H1 (cell line): ENCODE measurements at places on chromosomes 2 and 18.

- no peak for DNase-seq
These were observed 202.9 kb upstream of the SP5 start for GRCh38 chr2:170512266-170512665.

DNA sequence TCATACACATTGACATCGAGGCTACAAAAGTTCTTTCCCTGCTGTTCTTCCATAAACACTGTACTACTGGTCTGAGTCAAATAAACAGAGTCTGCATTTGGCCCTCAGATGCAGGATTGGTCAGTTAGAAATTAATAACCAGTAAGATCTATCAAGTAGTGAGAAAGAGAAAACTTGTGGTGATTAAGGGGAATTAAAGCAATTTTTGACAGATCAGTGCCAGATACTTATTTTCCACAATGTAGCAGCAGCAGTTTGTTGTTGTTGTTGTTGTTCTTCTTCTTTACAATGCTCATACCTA is 85.0 kb downstream of the IKZF2 start:
- DNase-seq = no peak

DNA sequence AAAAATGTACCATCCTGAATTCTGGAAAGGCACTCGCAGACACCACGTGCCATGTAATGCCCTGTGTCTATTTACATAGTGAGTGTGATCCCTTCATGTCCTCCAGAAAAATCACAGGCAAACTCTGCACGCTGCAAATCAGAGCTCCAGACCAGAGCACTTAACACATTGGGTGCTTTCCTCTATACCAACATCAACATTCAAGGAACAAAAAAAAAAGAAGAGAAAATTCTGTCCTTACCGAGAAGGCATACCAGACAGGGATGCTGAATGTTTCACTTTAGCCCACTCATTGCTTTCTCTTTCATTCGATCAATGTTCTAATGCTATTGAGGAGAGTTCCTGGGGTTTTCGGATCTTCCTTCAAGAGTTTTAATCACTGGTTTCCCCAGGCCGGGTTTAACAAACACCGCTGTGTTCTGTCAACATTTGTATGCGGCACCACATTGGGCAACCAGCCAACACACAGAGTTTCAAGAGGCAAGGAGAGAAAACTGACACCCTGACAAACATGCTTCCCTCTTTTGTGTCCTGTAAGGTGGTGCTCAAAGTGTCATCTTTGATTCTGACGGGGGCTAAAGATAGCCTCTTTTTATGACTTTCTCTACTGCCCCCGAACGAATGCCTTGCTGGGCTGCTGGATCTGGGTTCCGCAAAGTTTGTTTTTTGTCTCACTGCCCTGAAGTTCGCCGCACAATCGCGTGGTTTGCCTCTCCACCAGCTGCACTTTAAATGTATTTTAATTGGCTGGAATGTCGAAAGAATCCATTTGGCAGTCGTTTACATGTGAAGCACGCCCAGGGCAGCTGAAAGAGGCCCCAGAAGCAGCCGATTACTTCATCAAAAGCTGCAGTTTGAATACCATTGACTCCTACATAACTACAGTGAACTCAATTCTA is 106.4 kb upstream of the NCKAP5 start:
- DNase-seq = no peak

DNA sequence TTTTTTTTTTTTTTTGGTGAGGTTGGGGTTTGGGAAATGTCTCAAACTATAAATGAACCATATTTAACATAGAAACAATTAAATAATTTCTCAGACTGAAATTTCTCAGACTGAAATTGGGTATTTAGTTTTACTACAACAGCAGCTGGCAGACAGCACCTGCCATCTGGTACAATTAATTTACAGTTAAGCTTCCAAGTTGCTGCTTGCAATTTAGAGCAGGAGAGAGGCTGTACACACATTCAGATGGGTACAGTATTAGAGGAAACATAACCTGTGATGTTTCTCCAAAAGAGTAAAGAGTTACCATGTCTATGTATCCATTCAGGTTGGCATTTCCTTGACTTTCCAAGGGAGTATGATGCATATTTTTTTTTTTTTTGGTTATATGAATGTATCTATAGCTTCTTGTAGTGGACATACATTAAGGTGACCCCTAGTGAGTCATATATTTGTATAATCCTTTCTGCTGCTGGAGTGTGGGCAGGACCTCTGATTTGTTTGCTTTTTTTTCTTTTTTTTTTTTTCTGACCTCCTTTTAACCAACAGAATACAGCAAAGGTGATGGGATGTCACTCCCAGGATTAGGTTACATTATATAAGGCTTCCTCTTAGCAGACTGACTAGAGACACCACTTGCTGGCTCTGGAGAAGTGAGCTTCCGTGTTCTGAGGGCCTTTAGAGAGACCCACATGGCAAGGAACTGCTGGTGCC is 201.7 kb downstream of the PTH2R start:
- no peak for DNase-seq

- no peak for DNase-seq
These were observed 155.7 kb downstream of the RDH14 start for GRCh38 chr2:18404708-18405107.
